ENCODE measurements at places on chromosomes 2 and 18. TPM values are rescaled to one million over a fixed set of nuclear protein-coding genes. Genes with fewer than 3 reads are reported as not detected.

DNA sequence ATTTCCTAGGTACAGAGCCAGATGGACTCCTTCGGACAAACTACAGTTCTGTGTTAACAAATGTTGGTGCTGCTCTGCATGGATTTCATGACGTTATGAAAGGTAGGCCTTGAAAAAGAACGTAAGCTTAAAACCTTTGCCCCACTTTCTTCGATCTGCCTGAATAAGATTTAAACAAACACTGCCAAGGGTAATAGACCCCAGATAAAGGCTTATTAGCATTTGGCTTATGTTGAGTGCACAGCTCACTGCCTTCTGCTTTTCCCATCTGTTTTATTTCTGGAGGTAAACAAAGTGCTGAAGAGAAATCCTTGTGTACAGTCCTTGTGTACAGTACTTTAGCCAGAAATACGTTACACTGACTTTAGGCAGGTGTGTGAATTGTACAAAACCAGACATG lies 50.0 kb upstream of the STON1 start:
- DNase-seq: no peak

Gene CHRND
- total RNA-seq: not detected

DNA sequence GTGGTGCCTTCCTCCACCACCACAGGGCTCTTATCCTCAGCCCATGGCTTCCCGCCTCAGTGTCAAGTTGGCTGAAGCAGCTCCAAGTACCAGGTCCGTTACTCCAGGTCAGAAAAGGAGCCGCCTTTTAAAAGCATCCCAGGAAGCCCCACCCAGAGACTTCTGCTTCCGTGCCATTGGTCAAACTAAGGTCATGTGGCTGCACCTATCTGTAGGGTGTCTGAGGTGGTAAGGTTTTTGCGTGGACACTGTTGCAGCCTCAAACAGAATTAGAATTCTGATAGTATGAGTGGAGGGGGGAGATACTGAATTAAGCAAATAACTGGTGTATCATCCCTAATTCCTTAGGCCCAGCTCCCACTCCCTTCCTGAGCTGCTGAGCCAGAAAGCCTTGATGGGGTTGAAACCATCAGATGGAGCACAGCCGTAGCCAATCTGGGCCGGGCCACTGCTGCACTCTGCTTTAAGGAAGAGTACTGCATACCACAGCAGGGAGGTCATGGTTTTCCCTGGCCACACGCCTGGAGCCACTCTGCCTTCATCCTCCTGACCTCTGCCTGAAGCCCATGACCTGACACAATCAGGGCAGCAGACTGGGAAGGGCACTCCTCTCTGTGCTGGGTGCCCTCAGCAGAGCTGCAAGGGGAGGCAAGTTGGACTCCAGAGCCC lies 8.4 kb downstream of the TMEM247 start:
- DNase-seq: no peak

GRCh38 chr2:229313591-229313990 lies 42.5 kb upstream of the PID1 start:
- DNase-seq: no peak

- DNase-seq: no peak
These were observed 387.2 kb upstream of the CWC22 start for GRCh38 chr2:180394305-180394704.

GRCh38 chr2:42267530-42267929 lies 93.5 kb downstream of the COX7A2L start:
- DNase-seq: no peak

DNA sequence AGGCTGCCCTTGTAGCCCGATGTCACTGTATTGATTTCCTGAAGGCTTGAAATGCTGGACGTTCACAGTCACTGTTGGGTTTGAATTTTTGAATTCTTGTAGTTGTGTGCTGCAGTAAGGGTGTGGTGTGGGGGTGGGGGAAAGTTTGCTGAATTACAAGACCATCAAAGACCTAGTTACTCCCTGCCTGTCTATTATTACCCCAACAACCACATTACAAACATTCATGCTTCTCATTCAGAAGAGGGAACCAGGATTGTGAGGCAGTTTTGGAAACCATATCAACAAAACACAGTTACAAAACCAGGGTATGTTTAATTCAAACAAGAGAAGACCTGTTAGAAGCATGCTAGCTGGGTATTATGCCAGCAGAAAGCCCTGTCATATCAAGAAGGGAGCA lies 85.8 kb downstream of the CLHC1 start:
- DNase-seq: no peak

Gene AMER3
- not detected for total RNA-seq

Gene TWIST2
- total RNA-seq: 108 TPM

Gene NEU4
- not detected for total RNA-seq

- DNase-seq: no peak
These were observed 8.8 kb downstream of the EFEMP1 start for GRCh38 chr2:55914786-55915185.

- DNase-seq: no peak
These were observed 79.6 kb downstream of the USP40 start for GRCh38 chr2:233486778-233487552.

DNA sequence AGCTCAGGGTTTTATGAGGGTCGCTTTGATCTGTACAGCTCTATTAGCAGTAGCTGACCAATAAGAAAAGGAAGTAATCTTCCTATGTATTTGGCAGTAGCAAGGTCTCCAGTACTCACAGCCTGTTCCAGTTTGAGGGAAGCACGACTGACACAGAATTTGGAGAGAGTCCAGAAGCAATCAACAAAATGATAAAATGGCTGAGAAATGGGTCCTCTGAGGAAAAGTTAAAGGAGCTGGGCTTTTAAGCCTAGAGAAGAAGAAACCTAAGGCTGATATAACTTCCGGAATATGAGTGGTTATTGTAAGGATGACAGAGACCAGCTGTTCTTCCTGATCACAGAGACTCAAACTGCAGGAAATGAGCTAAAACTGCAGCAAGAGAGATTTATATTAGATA lies 382.8 kb downstream of the GPD2 start:
- DNase-seq: no peak

DNA sequence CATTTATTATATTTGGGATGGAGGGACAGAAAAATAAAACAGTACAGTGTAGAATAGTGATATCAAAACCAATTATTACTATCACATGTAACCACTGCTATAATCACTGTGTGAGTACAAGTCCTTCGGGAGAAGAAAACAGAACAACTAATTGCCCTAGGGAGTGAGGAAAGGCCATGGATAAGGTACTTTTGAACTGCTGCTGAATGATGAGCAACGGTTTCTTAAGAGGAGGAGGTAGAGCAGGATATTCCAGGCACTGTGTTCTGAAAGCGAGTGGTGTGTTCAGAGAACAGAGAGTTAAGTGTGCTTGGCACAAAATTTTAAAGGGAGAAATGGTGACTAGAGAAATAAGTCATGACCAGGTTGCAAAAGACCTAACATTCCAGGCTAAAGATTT lies 134.2 kb downstream of the CALCRL start:
- no peak for DNase-seq

DNA sequence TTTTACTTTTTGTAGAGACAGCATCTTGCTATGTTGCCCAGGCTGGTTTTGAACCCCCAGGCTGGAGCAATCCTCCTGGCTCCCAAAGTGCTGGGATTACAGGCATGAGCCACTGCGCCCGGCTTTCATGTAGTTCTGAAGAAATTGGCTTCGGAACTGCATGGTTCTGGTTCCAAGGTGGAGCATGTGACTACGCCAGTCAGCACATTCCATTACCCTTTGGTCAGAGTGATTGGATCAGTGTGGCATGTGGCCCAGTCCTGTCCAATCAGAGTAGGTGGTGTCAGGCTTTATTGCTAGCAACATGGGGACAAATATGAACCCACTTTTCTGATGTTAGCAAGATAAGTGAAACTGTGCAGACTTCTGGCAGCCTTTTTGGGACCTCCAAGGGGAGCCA lies 16.3 kb upstream of the ATOH8 start:
- peak; percentile 76 for DNase-seq

Gene CTDP1
- 31.7 TPM for total RNA-seq

DNA sequence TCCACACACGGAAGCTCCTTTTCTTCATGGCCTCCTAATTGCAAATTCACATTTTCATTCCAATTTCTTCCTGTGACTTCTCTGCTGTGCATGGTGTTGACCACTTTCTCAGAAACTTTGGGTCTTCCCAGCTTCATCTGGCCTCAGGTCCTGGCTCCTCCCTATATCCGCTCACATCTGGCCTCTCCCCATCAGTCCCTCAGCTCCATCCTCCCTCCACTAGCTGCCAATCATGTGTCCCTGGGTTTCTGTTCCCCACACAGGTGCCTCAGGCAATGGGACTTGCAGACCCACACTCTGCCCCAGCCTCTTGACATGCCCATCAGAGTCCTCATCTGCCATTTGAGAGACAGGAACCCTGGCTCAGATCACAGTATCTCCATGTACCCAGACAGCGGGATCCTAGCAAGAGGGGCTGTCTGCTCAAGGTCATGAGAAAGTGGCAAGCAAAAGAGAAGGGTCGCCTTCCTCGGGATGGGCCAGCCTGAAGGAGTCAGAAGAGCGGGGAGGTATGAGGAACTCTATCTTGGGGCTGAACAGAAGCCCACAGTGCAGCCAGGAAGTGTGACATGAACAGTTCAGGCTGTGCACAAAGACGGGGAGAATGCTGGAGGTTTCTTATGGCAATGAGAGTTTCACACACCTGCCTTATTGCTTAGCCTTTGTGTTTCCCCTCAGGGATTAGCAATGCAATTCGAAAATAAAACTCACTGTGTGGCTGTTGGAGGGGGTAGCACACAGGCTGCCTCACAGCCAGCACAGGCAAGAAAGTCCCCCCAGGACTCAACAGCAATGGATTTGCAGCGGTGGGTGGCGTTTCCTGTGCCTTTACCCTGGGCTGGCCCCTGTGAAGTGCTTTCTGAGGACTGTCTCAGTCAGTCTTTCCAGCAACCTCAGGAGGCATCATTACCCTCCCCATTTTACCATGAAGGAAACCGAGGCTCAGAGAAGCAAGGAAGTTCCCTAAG lies 69.5 kb downstream of the COPS8 start:
- DNase-seq: no peak

DNA sequence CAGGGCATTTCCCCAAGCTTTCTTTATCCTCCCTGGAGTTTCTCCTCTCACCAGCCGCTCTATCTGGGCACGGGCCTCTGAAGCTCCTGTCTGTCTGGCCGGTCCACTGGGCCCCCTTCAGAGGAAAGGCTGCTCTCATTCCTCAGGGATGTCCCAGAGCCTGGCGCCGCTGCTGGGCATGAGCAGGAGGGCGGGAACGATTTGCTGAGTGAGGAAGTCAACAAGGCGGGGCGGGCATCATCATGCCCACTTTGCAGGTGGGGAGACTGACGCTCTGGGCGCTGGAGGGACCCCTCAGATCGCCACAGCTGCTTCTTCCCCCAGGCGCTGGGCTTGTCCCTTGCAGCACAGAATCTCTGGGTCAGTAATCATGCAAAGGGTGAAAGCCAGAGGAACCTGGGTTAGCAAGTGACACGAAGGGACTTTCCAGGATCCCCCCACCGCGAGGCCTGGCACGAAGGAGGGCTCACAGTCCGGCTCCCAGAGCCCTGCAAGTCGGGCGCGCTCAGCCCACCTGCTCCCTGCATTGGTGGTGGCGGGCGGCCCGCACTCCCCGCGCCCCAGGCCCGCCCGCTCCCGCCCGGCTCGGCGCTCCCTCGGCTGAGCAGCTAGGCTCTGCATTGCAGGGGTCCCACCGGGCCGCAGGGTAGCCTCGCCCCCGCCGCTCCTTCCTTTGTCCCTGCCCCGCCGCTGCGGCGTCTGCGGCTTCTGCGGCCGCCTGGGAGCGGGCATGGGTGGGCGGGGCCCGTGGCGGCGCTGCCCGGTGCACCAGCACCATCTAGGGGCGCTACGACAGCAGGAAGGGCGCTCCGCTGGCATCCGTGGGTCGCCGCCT lies 157.8 kb downstream of the CYRIA start:
- no peak for DNase-seq

DNA sequence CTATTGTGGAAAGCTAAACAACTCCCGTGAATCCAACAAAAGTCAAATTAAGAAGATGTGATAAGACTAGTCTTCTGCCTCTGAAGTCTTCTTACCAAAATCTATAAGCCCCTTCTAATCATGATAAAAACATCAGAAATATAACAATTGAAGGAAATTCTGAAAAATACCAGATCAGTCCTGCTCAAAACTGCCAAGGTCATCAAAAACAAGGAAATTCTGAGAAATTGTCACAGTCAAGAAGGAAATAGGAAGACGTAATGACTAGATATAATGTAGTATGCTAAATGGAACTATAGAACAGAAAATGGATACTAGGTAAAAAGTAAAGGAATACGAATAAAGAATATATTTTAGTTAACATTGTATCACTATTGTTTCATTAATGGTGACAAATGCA lies 314.0 kb downstream of the TMX3 start:
- DNase-seq: no peak

- DNase-seq: no peak
These were observed 70.4 kb upstream of the TWIST2 start for GRCh38 chr2:238777369-238778067.

Gene MROH2A
- total RNA-seq: not detected

DNA sequence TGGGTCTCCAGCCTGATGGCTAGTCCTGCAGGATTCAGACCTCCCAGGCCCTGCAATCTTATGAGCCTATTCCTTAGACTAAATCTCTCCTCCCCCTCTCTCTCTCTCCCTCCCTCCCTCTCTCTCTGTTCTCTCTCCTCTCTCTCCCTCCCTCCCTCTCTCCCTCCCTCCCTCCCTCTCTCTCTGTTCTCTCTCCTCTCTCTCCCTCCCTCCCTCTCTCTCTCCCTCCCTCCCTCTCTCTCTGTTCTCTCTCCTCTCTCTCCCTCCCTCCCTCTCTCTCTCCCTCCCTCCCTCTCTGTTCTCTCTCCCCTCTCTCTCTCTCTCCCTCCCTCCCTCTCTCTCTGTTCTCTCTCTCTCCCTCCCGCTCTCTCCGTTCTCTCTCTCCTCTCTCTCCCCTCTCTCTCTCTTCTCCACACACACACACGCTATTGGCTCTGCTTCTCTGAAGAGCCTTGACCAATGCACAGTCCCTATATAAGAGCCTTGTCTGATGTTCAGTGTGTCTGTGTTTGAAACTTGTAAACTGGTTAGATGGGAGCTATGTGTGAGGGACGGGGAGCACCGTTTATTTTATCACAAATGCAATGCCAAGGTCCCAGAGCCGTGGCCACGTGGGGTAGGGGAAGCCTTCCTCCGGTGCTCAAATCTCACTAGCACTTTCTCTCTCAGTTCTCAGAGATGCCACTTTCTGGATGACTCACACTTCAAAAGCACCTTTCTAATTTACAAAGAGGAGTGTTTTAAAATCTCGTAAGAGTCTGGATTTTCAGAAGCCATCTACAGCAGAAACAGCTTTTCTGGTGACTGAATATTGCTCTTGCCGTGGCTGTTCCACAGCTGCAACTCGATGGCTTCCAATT lies 9.4 kb upstream of the PRLH start:
- DNase-seq: no peak

DNA sequence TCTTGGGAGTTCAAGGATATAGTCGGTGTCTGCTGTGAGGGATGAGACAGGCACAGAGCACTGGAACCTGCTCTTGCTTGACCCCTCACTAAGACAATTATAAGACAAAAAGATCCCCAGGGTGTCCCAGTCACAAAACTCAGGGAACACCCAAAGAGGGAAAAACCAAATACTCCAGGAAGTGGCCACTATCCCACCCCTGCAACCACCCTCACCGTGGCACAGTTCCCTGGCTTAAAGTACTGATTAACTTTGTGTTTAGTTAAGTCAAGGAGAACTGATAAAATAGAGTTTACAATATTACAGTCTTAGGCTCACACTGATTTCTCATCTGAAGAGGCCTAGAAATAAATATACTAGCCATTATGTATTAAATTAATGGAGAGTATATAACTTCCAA lies 13.5 kb downstream of the IL36B start:
- DNase-seq: no peak

Gene GPR39
- total RNA-seq: 0.64 TPM

- DNase-seq: peak; percentile 5
These were observed 142.4 kb downstream of the SOCS6 start for GRCh38 chr18:70431203-70431624.

Gene BOLL
- not detected for total RNA-seq

Gene ZSCAN30
- 7.5 TPM for total RNA-seq
